ENCODE measurements at places on chromosomes 3 and 15.

DNA sequence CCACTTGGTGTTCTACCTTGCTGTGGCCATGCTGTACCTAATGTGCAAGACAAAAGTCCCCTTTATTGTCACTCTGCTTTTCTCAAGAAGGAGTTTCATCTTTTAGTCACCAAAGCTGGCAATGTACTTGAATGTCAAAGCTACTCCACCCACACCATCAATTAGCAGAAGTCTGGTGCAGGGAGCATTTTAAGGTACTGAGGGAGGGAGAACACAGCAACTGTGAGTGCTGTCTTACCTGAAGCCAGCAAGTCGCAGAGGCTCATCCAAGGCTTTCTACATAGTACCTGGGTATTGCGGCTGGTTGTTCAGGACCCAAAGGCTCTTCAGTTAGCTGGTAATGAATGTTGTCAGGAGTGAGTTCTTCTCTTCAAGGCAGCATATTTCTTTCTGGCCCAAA is 820.4 kb downstream of the OTOL1 start:
- no peak for DNase-seq

- DNase-seq: no peak
Observed at GRCh38 chr3:66931291-66931690, 66.8 kb upstream of the KBTBD8 start.

DNA sequence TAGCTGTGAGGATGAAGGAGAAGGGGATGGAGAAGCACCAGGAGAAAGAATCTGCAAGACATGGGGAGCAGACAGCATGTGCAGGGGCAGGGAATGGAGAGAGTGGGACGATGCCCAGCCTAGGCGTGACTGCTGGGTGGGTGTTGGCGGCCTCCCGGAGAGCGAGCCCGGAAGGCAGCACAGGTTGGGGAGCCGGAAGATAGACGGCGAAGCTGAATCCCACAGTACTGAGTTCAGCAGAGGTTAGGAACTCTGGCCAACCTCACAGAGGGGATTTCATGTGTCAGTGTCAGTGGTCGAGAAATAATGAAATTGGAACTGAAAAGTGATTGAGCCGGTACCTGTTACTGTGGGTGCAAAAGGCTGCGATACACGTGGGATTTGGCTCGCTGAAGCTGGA is 55.2 kb downstream of the PXYLP1 start:
- no peak for DNase-seq

DNA sequence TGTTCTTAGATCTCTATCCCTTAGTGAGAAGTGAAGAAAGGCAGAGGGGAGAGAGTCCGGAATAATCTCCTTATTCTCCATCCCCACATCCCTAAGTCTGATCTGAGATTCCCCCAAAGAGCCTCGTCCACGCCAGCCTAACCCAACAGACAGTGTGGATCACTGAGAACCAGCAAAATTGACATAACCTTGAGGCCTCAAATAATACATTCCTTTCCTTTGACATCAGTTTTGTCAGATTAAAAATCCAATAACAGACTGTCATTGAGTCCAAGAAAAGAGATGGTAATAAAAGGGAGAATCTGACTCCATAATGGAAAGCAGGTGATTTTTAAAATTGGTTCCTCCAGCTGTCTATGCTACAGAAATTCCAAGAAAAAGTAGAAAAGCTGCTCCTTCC is 7.7 kb upstream of the SIAH2 start:
- no peak for DNase-seq

GRCh38 chr15:94793641-94794040 is 562.3 kb downstream of the MCTP2 start:
- no peak for DNase-seq

DNA sequence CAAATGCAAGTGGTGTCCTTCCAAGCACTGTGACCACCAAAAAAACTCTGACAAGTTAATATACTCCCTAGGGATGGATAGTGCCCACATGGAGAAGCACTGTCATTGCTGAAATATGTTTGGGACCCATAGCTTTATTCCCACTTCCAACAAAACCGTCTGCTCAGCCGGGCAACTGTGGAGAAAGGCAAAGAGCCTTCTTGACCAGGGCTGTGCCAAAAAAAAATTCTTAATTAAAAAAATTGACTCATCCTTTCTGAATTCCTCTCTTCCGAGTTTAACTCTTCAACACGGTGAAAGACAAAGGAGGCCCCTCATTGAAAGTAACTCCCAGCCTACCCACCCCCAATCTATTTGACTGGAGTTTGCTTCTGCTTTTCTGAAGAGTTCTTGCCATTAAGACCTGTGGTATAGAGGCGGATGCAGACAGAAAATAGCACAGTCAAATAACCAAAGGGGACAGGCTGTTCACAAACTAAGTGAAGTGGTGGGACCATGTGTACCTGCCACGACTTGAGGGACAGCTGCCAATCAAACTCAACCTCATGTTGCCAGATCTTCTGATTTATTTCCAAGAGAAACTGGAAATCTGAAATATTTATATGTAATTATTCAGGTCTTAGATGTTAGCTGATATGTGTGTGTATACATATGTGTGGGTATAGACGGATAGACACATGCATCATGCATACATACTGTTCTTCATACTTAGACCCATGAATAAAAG is 135.4 kb upstream of the PFN2 start:
- DNase-seq: no peak

GRCh38 chr3:124063197-124063909 is 71.4 kb upstream of the ROPN1 start:
- no peak for DNase-seq

Data from LNCaP clone FGC (cell line).